ENCODE measurements at places on chromosomes 5 and 9.

GRCh38 chr9:138046641-138047301, 169.2 kb downstream of the CACNA1B start:
- peak; percentile 71 for DNase-seq

- no peak for DNase-seq
Measured at GRCh38 chr5:20231040-20231439, 243.0 kb upstream of the CDH18 start.

DNA sequence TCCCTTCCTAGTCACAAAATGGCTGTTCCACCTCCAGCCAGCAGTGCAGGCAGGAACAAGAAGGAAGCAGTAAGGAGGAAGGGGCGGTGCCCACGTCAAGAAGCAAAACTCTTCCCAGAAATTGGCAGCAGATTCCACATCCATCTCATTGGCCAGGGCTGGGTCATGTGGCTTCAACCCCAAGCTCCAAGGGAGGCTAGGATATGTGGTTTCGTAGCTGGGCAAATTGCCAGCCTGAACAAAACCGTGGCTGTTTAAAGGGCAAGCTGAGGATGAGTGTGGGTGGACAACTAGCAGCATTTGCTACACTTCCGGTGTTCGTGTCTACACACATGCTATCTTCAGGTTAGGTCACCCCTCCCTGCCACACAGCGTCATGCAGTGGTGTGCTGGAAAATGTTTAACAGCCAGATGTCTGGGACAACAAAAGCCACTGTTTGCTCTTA, 92.1 kb upstream of the MAP1B start:
- no peak for DNase-seq

DNA sequence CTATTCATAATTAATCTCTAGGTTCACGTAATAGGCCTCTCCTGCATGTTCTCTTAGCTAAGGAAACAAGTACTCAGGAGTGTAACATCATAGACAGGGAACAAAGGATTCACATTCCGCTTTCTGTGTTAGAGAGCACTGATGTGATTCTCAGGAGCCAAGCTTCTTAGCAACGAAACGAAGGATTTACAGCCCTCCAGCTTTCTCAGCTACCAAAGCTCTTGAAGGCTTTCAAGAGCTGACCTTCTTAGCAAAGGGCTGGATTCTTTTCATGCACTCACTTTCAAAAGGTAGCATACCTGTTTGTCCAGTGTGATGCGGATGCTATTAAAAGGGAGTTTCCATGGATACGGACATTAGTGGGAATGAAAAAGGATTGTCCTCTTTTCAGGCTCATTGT, 107.4 kb downstream of the TUSC1 start:
- no peak for DNase-seq

DNA sequence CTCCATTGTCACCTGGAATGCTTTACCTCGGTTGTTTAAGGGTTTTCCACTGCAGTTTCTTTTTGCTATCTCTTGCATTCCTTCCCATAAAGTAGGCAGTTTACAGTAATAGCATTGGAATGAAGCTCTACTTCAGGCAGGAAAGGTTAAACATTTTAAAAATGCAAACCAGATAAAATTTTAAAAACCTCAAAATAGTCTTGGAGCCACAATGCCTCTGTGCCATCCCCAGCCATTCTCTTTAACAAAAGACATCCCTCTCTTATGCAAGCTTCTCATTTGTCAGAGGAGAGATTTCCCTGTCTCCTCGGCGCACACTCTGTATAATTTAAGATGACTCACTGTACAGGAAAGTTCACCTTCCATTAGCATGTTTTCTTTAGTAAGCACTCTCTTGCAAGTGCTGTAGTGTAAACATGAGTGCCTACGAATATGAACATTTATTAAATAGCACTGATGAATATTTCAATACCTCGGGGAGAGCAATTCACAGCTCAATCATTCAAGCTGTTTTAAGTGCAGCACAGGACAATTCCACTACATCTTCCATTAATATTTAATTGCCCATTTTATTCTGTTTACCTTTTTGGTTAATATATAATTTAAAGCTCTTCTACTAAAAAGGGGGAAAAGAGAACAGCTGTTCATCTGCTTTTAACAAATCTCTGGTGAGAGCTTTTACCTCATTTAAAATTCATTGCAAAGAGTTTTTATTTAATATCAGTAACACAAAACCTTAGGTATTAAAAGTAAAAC, 343.6 kb downstream of the SPATA31D1 start:
- DNase-seq = no peak

GRCh38 chr9:89496645-89497256, 1.2 kb downstream of the SEMA4D start:
- no peak for DNase-seq

DNA sequence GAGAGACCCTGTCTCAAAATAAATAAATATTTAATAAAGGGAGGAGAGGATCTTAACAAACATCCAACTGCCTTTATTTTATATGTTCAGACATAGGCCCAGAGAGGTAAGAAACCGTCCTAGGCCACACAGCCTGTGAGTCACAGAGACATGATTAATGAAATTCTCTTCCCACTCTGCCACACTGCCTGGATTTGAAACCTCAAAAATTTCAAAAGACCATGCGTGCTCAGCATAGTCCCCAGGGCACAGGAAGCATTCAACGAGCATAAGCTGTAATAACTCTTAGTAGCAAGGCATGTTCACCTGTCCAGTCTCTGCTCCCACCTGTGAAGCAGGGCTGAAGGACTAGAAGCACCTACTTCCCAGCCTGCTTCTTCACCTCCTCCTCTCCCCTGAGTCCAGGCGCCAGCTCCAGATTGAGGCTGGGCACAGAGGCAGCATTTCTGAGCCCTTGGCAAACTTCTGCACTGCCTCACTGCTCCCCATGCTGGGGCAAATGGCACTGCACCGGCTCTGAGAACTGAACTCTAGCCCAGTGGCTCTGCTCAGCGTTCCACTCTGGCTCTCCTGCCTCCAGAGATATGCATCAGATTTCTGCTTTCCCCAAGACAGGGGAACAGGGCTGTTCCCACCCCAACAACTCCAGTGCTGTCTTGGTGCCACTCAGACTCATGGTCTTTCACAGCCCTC, 1.1 kb downstream of the FAT2 start:
- no peak for DNase-seq

GRCh38 chr5:173452119-173452905, 124.1 kb upstream of the STC2 start:
- no peak for DNase-seq

DNA sequence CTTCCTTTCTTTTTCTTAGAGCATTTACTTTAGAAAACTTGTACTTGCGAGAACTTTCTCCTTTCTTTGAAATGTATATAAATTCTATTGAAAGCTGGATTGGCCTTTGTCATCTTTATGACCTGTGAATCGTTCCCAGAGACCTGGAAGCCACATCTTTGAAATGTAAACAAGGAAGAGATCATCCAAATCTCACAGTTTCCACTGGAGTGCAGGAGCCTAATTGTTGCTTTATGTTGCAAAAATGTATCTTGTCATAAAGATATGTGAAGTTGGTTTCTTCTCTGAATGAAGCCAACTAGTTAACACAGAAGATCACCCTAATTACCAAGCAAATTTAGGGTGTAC, 1101.8 kb downstream of the TAF11L14 start:
- DNase-seq = no peak

- DNase-seq = no peak
Measured at GRCh38 chr9:131950487-131950886, 129.2 kb downstream of the MED27 start.

GRCh38 chr5:14842117-14842516, 29.5 kb downstream of the ANKH start:
- no peak for DNase-seq

GRCh38 chr9:17863213-17863883, 284.5 kb downstream of the SH3GL2 start:
- DNase-seq = no peak

DNA sequence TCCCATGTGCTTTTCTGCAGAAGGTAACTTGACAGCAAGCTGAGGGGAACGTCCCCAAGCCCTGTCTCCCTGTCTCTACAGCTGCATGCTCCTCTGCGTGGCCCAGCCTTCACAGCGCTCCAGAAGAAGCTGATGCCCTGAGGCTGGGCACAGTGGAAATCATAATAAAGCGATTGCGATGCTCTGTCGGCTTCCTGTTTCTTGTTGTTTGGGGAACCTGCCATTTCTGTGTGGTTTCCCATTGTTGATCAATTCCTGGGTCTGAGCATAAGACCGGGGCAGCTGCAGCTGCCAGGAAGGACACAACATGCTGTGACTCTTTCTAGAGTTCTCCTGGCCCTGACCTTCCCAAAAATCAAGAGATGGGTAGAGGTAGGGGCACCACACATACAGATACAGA, 7.2 kb upstream of the DNAJB5 start:
- peak; percentile 63 for DNase-seq

All from coronary artery (tissue), 2 donors.